C1 segment of cervical spinal cord (tissue), 14 donors: ENCODE measurements at places on chromosomes 5 and 9.

- DNase-seq, result no peak
These were observed 23.2 kb upstream of the RNF20 start for GRCh38 chr9:101510459-101510858.

- DNase-seq, result no peak
These were observed 154.3 kb upstream of the RAI14 start for GRCh38 chr5:34501840-34502239.

DNA sequence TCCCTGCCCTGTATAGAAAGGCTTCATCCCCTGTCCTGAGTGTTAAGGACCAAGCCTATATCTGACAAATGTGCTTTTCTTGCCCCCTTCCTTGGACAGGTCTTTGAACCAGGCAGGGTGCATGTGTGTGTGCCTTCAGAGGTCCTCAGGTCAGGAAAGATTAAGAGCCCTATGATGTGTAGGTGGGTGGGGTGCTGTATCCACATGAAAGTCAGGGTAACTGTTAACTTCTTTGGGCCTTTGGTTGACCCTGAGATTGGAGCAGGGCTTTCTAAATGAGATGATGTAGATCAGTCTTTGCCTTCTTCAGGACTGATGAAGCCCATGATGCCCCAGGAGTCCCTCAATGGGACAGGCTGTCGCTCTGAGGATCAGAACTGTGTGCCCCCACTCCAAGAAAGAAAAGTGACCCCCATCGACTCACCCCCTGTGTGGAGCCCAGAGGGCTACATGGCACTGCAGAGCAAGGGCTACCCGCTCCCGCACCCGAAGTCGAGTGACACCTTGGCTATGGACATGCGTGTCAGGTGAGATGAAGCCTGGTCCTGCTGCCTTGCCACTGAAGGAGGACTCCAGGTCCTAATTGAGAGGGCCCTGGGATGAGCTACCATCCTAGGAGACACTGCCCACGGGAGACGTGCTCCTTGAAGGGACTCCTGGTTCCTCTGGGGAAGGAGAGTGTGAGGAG lies 29.4 kb upstream of the POMT1 start:
- DNase-seq, result no peak

- DNase-seq, result no peak
These were observed 4.6 kb upstream of the SAR1B start for GRCh38 chr5:134637116-134637721.

DNA sequence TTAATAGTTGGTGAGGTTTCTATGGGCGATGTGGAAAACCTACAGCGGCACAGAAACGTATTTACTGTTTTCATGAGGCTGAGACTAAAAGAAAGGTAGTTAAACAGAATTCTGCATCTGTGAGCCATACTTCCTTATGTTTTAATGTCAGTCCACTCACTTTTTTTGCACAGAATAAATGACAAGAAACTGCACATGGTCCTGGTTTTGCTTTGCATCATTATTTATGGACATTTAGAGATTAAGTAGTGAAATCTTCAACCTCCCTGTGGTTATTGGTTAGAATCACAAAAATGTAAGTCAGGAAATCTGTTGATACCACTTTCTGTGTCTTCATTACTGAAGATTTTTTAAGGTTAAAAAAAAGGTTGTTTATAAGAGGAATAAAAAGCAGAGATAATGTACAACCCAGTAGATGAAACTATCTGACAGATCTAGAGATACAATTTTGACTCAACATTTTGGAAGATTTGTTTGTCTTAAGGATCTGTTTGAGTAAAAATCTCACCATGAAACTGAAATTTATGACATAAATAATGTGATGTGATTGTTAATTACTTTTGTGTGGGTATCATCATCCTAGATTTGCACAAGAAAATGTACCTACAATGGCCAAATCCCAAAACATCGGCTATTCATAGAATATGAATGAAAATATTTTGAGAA lies 2.4 kb downstream of the PRR16 start:
- DNase-seq, result no peak

- no peak for DNase-seq
These were observed 12.2 kb downstream of the EGFL7 start for GRCh38 chr9:136674786-136675349.

- no peak for DNase-seq
These were observed 22.1 kb downstream of the FAM170A start for GRCh38 chr5:119651486-119651885.

GRCh38 chr5:147303976-147304375 lies 69.2 kb downstream of the STK32A start:
- DNase-seq, result no peak

DNA sequence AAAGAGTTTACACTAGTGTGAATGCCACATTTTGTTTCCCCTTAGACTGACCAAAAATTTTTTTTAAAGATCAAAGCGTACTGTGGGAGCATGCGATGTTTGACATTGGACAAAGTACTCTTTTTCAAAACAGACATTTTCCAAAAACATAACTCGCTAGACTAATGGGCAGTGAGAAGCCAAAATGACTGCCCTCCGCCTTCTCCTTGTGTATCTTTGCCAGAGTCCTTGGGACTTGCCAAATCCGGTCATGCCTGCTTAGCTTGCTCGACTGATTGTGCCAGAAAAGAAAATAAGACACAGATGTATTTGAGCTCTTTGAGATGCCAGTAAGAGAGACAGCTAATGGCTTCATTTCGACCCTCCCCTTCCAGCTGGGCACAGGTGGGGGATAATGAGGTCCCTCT lies 157.5 kb downstream of the MAPKAP1 start:
- peak; percentile 17 for DNase-seq

GRCh38 chr5:116135344-116135743 lies 50.5 kb downstream of the COMMD10 start:
- no peak for DNase-seq

DNA sequence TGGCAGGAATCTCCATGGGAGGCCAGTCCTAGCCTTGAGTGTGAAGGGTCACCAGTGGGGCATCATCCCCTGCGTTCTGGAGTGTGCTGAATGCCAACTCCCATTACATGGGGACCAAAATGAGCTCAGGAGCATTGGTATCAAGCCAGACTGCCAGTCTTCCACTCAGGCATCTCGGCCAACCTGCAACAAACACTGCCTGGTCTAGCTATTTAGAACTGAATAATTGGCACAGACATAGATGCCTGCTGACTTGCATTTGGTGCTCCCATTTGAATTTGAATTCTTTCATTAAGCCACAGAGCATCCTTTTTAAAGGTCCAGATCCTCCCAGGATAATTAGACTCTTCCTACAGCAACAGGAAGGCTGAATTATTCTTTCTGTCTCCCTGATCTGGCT lies 116.6 kb upstream of the ABCA1 start:
- peak; percentile 50 for DNase-seq

GRCh38 chr5:1077026-1077425 lies 34.8 kb downstream of the SLC12A7 start:
- DNase-seq, result no peak

DNA sequence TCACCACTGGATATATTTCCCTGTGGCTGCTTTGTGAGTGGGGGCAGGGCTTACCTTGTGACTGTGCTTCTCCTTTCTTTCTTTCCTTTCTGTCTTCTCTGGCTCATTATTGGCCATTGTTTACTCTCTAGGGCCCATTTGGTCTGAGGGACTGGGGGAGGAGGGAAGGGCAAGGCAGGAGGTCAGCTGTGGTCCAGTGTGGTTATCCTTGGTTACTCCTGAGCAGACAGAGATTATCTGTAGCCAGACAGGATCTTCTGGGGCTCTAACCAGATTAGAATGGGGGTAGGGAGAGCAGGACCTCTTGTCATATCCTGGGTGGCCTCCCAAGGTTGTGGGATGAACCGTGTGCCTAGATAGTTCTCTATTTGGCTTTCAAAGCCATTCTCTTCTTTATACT lies 71.2 kb downstream of the ANKRD55 start:
- no peak for DNase-seq

- DNase-seq, result no peak
These were observed 71.3 kb downstream of the ABHD17B start for GRCh38 chr9:71839668-71840067.

DNA sequence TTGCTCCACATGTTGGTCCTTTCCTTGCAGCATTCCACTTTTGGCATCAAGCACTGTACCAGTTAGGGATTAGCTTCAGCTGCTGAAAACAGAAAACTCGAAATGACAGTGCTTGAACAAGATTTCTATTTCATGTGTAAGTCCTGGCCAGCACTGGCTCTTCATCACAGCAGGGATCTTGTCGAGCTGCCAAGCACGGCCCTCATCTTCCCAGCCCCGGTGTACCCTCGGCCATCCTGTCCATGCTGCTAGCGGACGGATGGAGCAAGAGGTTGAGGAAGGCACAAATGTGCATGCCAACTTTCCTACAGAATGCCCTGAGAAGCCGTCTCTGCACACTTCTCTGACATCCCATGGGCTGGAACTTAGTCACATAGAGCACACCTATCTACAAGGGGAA lies 130.6 kb downstream of the TENT4A start:
- no peak for DNase-seq

DNA sequence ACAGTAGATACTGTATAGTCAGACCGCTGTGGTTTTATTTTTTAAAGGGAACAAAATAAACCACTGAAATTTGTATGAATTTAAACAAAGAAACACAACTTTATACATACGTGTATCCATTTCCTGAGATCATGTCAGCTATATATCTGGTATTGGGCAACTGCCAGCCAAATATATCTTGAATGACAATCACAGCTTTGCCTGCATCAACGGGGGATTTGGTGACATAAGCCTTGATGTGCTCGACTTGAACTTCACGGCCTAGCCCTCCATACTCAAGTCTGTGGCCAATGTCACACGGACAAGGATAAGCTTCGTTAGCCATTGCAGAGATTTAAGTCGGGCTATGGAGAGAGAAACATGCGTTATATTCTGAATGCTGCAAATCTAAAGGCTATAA lies 17.3 kb downstream of the CMBL start:
- DNase-seq, result no peak

- DNase-seq, result no peak
These were observed 2007.1 kb downstream of the EFNA5 start for GRCh38 chr5:105663671-105664070.

DNA sequence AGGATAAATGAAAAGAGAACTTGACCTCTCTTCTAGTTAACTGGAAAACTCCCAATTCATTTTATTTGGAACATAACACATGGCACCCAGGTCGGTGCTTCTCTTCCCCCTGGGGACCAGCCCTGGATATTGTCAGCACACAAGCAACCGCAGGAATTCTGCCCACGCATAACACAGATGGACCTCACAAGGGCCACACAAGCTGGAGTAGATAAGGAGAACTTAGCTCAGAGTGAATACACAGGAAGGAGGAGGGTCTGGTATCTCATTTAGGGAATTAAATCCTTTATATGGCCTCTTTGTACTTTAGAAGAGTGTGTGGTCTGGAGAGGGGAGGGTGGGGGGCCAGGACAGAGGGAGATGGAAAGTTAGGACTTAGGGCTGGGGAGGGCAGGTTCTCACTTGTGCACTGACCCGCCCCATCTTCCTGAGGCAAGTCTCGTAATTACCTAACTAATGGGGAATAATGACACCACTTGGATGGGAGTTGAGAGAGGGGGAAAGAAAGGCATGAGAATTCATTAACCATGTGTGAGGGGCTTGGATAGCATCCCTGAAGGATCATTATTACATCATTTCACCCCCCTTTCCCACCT lies 341.2 kb upstream of the WWC1 start:
- DNase-seq, result no peak

- no peak for DNase-seq
These were observed 30.7 kb downstream of the C6 start for GRCh38 chr5:41182666-41183065.

- no peak for DNase-seq
These were observed 70.8 kb downstream of the PRELID2 start for GRCh38 chr5:145764325-145764724.

DNA sequence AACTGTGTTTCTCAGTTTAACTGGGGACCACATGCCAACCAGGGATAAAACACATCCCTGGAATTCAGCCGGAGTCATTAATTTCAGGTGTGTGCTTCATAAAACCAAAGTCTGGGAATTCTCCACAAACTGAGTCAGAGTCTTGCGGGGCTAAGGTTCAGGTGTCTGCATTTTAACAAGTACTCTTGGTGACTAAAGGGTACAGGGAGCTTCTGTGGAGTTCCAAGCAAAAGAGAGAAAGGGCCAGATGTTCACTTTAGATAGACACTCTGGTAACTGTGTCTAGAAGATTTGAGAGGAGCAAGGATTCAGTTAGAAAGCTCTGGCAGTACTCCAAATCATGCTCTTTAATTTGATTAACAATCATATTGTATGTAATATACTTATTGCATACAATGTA lies 4.0 kb downstream of the NADK2 start:
- no peak for DNase-seq

- no peak for DNase-seq
These were observed 5.5 kb upstream of the DNAJB5 start for GRCh38 chr9:34984049-34984448.

DNA sequence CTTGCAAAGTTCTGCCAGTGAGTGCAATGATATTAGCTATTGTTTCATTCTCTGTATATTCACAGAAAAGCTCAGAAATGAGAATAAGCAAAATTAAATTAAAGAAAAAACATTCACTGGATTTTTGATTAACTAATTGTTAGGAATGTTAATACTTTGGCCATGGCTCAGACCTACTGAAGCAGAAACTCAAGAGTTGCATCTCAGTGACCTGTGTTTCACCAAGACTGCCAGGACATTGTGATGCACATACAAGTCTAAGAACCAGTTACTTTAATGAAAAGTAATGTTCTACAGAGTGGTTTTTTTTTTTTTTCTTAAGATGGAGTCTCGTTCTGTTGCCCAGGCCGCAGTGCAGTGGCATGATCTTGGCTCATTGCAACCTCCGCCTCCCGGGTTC lies 464.9 kb upstream of the NMUR2 start:
- DNase-seq, result no peak

GRCh38 chr9:99270491-99270890 lies 48.4 kb downstream of the SEC61B start:
- no peak for DNase-seq

GRCh38 chr5:30324083-30324482 lies 869.4 kb upstream of the CDH6 start:
- DNase-seq, result no peak

DNA sequence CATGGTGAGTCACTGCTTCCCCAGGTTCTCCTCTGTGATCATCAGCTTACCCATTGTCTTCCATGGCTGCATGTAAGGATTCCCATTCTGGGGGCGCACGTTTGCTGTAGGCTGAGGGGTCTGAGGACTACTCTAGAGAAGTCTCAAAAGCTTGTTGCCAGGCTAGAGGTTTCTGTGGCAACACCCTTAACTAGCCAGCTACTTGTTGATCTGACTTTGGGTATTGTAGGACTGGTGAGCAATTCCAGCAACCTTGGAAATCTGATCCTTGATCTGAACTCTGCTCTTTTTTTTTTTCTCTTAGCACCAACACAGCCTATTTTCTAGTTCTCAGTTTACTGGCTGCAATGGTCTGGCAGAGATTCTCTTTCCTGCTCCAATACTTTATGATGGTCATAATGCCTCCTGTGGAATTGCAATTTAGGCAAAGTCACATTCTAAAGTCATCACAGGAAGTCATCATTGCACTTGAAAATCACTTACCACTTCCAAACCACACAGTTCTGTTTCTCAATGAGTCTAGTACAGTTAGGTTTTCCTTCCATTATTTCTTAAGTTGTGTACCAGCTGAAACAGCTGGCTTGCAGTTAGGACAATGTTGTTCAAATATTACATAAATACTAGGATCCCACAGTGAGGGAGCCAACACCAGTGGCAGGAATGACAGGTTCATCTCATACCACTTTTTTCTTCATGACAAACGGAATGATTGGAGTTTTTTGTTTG lies 110.3 kb downstream of the SLC12A2 start:
- no peak for DNase-seq
